MM.1S (cell line): ENCODE measurements at places on chromosomes 6 and 20.
A peak's percentile ranks its signal among the peaks of the same experiment; 100 is the strongest.

GRCh38 chr6:87722540-87723169 lies 20.6 kb upstream of the AKIRIN2 start:
- no peak for DNase-seq

- DNase-seq, result no peak
These were observed 32.7 kb upstream of the CST7 start for GRCh38 chr20:24916412-24916811.

DNA sequence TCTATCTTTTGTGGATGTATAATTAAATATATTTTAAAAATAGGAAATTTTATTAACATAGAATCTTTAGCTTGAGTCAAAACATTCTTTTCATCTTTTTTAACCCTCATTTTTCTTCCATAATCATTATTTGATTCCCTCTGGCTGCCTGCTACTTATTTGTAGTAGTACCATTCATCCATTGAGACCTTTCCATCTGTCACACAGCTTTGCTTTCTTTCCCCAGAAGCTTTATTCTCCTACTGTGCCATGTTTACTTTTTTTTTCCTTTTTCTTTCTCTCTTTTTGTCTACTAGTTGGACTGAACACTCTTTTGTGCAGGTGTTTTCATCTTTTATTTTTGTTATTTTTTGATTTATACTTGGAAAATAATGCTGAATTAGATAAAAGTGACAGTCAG lies 522.6 kb upstream of the MMS22L start:
- DNase-seq, result no peak

DNA sequence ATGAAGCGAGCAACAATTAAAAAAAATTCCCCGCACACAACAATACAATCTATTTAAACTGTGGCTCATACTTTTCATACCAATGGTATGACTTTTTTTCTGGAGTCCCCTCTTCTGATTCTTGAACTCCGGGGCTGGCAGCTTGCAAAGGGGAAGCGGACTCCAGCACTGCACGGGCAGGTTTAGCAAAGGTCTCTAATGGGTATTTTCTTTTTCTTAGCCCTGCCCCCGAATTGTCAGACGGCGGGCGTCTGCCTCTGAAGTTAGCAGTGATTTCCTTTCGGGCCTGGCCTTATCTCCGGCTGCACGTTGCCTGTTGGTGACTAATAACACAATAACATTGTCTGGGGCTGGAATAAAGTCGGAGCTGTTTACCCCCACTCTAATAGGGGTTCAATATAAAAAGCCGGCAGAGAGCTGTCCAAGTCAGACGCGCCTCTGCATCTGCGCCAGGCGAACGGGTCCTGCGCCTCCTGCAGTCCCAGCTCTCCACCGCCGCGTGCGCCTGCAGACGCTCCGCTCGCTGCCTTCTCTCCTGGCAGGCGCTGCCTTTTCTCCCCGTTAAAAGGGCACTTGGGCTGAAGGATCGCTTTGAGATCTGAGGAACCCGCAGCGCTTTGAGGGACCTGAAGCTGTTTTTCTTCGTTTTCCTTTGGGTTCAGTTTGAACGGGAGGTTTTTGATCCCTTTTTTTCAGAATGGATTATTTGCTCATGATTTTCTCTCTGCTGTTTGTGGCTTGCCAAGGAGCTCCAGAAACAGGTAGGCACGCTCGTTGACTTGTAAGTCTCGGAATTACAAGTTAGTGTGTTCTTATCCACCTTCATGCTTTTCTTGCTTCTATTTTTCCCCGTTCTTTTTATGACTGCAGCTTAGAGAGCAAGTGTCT lies at the start of gene EDN1:
TSS of gene EDN1 (plus strand) at position 429 of the 888 bp plus-strand sequence. CDS start at position 698, 269 bp downstream.
- DNase-seq, result peak; percentile 75

DNA sequence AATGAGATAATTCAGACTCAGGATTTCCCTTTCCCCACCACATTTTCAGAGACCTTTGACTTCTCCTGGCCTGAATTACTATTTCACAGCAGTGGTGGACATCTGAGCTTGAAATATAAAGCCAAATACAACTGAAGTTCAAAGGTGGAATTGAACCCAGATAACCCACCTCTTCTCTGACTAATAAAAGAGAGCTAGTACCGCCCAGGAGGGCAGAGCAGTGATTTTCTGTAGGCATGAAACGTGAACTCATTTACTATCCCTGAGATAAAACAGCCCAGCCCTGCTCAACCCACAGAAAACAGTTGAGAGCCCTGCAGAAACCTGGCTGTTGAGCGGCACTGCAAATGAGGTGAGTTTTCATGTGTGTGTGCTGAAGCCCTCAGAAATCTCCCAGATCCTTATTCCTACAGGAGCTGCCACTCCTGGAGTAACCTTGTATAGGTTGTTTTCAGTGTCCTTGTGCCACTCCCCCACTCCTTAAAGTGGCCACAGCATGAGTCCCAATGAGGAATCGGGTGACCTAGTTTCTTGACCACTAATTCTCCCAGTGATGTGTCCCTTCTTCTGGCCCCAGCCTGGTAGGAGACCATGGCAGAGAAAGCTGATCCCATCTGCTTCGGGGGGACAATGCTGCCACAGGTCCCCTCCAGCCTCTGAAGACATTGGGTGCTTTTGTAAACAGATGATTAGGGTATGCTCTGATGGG lies 99.2 kb downstream of the NOL4L start:
- no peak for DNase-seq

DNA sequence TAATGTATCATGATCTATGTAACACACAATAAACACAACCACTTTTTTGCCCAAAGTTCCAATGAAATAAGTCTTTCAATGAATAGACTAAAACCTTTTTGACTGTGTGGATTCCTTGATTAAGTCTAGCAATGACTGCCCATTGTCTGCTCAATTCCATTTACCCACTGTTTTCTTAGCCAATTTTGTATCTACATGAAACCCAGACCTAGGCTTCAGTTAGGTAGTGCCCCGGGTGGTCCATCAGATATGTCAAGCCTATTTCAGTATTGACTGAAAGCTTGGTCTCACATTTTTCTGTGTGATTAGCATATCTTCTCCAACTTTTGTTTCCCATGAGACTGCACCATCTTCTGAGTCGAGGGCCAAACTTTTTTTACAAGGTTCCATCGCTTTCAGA lies 615.0 kb downstream of the C6orf118 start:
- DNase-seq, result no peak

DNA sequence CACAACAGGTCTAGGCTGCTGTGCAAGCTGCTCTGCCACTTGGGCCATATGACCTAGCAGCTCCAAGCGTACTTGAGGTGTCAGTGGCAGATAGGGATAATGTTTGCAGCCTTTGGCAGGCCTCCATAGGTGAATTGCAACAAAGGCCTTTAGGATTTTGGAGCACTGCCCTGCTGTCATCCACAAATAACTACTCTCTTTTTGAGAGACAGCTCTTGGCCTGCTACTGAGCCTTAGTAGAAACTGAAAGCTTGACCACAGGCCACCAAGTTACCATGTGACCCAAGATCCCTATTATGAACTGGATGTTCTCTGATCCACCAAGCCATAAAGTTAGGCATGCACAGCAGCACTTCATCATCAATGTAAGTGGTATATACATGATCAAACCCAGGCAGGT lies 29.9 kb downstream of the FBXO30 start:
- DNase-seq, result peak; percentile 45

GRCh38 chr20:4817230-4817671 lies 95.5 kb downstream of the PRND start:
- no peak for DNase-seq

GRCh38 chr6:40586369-40587201 lies 579 bp downstream of the LRFN2 start:
- no peak for DNase-seq

- peak; percentile 75 for DNase-seq
These were observed 2.6 kb upstream of the ZBP1 start for GRCh38 chr20:57622579-57623381.
